ENCODE measurements at places on chromosomes 3 and 15.

GRCh38 chr15:92095693-92096092 lies 242.2 kb downstream of the SLCO3A1 start:
- DNase-seq = peak; percentile 88

GRCh38 chr3:97948351-97949109 lies 23.7 kb downstream of the RIOX2 start:
- DNase-seq = no peak

- DNase-seq = no peak
These were observed 26.4 kb downstream of the POLG start for GRCh38 chr15:89308236-89308635.

GRCh38 chr3:104992676-104993075 lies 374.0 kb upstream of the ALCAM start:
- DNase-seq = no peak

- DNase-seq = no peak
These were observed 488.5 kb upstream of the MDFIC2 start for GRCh38 chr3:70800951-70801350.

- DNase-seq = no peak
These were observed 32.9 kb downstream of the GHSR start for GRCh38 chr3:172415323-172415722.

DNA sequence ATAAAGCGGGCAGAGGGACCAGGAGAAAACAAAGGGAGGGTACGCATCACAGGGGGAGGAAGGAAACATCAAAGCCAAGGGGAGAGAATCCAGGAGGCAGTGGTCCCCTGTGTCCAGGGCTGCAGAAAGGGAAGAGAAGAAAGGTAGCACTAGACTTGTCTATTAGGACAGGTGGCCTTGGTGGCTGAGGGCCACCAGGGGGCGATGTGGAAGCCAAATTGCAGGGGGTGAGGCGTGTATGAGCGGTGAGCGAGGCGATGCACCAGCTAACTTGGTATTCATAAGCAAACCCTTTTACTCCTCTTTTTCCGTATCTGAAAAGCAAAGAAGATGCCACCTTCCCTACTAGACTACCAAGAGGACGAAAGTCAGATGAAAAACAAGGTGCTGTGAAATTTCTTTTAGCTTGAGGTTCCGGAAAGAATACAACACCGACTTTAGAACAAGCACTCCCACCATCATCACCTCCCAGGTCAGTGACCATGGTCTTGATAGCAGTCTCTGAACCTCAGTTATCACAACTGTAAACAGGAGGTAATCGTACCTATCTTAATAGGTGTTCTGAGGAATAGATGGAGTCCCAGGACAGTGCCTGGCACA lies 654.4 kb upstream of the ADAMTS9 start:
- DNase-seq = no peak

- no peak for DNase-seq
These were observed 39.3 kb downstream of the ATP1B3 start for GRCh38 chr3:141915766-141916165.

DNA sequence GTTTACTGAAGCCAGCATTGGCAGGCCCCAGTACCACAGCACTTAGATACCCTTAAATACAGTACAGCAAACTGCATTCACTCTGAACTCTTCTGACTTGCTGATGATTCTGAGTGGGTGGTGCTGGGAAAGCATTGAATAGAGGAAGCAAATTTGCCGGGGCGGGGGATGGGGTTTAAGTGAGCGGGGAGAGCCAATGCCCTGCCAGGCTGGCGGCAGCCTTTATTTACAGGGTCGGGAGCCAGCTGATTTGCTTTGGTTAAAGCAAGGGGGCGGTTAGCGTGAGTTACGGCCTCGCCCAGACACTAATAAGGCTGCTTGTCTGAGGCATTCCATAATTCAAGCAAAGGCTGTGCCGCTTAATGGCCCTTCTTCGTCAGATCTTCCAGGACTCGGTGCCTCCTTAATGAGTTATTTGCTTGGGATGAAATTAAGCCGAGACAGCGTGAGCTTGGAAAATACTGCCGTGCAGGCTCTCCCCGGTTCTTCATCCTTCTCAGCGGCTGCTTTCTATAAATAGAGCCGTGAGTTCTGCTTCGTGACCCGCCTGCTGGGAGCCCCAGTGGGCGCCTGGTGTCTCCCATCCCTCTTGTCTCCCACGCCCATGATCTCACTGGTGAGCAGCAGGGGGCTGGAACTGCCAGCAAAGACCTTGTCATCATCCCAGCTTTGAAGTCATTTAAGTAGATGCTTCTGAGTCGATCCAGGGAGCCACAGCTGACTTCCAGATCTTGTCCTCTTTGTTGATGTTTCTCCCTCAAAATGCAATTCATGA lies 25.8 kb downstream of the SPSB4 start:
- DNase-seq = peak; percentile 3

DNA sequence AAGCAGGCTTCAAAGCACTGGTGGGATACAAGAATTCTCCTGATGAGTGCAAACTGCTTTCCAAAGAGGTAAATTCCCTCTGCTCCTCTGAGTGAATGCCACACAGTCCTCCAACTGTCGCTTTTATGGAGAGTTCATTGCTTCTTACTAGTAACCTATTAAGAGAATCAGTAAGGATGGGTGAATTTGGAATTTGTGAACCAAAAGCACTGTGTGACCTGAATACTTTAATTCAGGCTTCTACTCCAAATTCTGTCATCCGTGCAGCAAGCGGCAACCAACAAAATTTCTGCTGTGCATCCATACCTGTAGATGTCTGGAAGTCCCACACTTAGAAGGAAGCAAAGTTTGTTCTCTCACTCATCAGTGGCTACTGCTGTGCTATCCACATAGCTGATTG lies 66.7 kb upstream of the SNRK start:
- DNase-seq = no peak

GRCh38 chr3:102084006-102084405 lies 234.7 kb downstream of the NFKBIZ start:
- no peak for DNase-seq

DNA sequence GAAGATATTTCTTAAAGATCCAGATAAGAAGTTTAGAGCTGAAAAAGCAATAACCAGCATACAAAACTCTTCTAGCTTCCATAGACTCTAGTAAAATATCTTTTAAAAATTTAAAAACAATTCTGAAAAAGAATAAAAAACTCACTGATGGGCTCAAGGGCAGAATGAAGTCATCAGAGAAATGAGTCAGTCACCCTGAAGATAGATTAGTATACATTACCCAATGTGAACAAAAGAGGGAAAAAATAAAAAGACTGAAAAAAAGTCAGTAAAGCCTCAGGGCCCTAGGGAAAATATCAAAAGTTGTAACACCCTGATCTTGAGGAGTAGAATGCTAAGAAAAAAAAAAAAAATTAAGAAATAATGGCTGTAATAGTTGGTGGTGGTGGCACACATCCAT lies 11.4 kb downstream of the DET1 start:
- no peak for DNase-seq

GRCh38 chr3:128706086-128706615 lies 19.8 kb upstream of the RAB7A start:
- DNase-seq = no peak

DNA sequence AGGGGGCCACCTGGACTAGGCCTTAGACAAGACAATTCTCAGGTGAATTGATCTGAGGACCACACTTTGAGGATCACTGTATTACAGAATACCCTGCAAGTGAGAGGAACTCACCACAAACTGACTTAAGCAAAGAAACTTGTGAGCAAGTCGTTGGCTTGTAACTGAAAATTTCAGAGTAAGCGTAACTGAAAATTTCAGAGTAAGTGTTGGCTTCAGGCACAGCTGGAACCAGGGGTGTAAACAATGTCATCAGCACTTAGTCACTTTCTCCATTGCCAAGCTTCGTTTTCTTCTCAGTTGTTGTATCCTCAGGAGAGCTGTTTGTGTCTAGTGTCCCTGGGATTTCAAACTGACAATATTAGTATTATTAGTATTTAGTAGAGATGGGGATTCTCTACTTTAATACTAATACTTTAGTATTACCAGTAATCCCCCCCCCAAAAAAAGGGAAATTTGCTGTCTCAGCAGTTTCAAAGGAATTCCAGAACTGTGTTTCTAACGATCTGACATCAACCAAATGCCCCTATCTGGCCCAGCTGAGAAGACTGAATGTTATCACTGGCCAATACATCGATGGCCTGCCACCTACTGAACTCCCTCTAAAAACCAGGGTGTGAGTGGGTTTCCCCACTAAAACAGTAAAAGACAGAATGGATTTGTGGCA lies 474.4 kb downstream of the NTRK3 start:
- DNase-seq = no peak

GRCh38 chr15:63059573-63060216 lies 17.1 kb downstream of the TPM1 start:
- DNase-seq = no peak

DNA sequence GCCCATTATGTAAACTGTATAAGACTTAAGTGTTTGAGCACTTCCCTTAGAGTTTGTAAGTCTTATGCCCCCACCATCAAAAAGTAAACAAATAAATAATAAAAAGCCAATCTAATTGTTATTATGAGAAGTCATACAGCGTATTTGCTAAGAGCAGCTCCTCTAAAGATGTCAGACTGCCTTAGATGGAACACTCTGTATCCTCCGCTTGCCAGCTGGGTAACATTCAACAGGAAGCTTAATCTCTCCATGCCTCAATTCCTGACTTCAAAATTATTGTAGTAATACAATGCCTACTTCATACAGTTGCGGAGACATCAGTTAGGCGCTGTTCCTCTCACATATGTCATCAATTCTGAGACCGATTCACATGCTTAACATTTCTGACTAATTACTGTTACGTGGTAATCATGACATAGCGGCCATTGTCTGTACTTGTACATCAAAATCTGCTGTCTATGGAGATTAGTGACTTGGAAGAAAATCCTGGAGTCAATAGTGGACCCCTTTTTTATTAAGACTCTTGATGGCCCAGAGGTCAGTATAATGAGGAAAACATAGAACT lies 417.7 kb downstream of the LPP start:
- DNase-seq = no peak

DNA sequence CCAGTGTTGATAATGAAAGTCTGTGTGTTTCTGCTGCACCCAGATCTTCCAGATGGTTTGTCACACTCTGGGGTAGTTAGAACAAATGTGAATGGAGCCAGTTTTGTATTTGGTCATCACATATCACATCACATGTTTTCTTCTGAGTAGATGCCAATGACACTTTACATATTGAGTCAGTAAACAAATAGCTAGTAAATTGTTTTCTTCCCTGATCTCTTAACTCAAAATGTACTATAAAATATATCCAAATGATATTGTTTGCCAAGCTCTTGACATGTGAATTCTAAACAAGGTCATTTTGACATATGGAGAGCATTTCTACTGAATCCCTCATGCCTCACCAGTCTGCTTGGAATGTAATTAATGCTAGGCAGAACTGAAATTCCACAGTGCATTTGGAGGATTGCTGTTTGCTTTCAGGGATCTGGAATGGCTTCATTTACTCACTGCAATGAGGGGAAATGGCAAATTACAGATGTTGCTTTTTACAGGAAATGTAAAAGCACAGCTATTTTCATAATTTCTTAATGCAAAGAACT lies 45.0 kb downstream of the PDHB start:
- DNase-seq = no peak

- DNase-seq = no peak
These were observed 225.8 kb upstream of the ALCAM start for GRCh38 chr3:105140899-105141367.

- DNase-seq = no peak
These were observed 409.6 kb downstream of the UNC13C start for GRCh38 chr15:54387799-54388198.

GRCh38 chr15:81106560-81106959 lies 27.5 kb upstream of the CFAP161 start:
- DNase-seq = peak; percentile 56

- DNase-seq = no peak
These were observed 408.2 kb downstream of the LPP start for GRCh38 chr3:188562144-188562543.

DNA sequence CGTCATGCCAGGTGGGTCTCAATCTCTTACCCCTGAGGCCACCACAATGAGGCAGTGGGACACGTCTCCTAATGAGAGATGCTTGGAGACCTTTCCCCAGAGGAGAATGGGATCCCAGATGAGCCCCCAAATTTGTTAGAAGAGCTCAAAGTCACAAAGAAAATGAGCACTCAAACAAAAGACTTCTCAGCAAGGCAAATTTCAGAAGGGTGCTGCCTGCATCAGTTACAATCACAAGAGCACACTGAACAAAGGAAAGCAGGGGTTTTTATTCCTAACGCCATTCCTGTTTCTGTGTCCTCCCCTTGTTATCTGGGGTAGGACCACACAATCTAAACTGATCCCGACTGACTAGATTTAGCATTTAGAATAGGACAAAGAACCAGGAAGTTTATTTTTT lies 50.1 kb downstream of the DLG1 start:
- no peak for DNase-seq

- no peak for DNase-seq
These were observed 83.9 kb upstream of the STT3B start for GRCh38 chr3:31448882-31449243.

GRCh38 chr3:159645874-159646273 lies 342.8 kb upstream of the IL12A start:
- no peak for DNase-seq

DNA sequence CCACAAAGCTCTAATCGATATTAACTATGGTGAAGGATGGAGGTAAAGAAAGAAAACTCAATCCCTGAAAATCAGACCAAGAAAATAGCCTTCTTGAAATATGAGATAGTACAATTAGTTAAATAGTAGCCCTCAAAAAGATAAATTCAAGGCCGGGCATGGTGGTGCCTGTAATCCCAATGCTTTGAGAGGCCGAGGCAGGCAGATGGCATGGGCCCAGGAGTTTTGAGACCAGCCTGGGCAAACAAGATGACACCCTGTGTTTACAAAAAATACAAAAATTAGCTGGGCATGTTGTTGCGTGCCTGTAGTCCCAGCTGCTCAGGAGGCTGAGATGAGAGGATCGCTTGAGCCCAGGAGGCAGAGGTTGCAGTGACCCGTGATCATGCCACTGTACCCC lies 31.6 kb upstream of the CEP152 start:
- DNase-seq = no peak

DNA sequence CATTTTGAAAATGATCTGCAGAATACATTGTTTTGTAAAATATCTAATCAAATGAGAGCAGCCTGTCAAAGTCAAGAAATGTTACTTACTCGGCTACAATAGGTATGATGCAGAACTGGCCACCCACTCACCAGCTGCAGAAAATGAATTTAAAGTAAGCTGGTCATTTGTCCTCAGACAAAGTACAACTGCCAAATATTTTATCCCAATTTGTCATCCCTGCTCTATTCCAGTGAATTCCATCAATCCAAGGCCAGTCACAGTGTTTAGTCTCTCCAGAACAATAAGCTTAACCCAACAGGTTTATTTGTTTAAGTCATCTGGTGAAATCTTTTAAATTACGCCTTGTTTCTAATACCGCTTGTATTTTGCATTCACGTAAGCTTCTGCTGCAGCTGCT lies 46.6 kb upstream of the TCF12 start:
- DNase-seq = no peak

DNA sequence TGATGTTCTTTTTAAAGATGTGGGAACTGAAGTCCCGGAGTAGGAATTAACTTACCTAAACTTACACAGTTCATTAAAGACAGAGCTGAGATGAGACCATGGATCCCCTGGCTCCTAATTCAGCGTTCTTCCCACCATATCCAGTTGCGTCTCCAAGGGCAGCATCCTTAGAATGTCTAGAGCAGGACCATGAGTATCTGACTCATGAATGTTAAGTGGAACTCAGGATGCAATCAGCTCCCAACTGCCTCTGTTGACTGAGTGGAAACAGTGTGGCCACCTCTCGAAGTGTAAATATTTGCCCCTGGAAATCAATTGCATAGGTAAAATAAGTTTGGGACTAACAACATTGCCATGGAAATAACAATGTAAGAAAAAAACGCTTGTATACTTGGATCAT lies 2.5 kb downstream of the SNTN start:
- no peak for DNase-seq

- no peak for DNase-seq
These were observed 114.9 kb downstream of the MCTP2 start for GRCh38 chr15:94346282-94346681.

- no peak for DNase-seq
These were observed 184.5 kb downstream of the STAG1 start for GRCh38 chr3:136567599-136568188.
